ENCODE measurements at places on chromosomes 11 and 22.

DNA sequence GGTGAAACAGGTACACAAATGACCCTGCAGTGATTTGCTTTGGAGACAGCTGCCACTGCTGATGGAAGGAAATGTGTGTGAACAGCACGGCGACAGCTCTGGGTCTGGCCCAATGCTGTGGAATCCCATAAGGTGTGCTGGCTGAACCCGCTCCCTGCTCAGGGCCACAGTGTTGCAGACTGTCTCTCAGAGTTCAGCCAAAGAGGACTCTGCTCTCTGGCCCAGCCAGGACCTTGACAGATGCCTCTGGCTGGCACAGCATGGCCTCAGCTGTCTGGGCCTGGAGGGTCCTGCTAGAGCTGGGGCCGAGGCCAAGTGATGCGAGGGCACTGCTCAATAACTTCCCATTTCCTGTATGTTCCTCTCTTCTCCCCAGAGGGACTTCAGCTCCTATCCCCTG is 5.3 kb upstream of the ABCC8 start:
- no peak for DNase-seq

- DNase-seq = no peak
Observed at GRCh38 chr11:34488855-34489557, 24.6 kb downstream of the ELF5 start.

GRCh38 chr11:131464461-131464860 is 94.0 kb downstream of the NTM start:
- DNase-seq = no peak

DNA sequence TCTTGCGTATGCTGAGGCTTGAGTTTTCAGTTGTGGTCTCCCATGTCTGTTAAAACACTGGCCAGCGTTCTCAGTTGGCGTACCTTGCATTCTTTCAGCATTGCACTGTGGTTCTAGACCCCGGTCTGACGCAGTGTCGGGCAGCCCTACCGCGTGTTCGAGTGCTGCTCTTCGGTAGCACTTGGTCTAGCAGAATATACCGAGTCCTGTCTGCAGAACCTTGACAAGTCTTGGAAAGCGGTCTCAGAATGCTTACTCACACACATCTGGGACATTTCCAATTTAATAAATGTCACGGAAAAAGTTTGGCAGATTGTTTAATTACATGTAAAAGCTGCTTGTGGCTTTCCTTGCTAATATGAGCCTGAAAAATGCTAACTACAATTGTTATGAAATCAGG is 32.6 kb downstream of the PPFIA1 start:
- DNase-seq = no peak

- DNase-seq = no peak
Observed at GRCh38 chr11:31974366-31975136, 116.3 kb upstream of the RCN1 start.

GRCh38 chr11:26331911-26332571 is at the start of gene ANO3:
Gene ANO3, plus strand, starts transcription at chr11:26332130. Its CDS starts 146 bp downstream, at chr11:26332276.
- DNase-seq = no peak

DNA sequence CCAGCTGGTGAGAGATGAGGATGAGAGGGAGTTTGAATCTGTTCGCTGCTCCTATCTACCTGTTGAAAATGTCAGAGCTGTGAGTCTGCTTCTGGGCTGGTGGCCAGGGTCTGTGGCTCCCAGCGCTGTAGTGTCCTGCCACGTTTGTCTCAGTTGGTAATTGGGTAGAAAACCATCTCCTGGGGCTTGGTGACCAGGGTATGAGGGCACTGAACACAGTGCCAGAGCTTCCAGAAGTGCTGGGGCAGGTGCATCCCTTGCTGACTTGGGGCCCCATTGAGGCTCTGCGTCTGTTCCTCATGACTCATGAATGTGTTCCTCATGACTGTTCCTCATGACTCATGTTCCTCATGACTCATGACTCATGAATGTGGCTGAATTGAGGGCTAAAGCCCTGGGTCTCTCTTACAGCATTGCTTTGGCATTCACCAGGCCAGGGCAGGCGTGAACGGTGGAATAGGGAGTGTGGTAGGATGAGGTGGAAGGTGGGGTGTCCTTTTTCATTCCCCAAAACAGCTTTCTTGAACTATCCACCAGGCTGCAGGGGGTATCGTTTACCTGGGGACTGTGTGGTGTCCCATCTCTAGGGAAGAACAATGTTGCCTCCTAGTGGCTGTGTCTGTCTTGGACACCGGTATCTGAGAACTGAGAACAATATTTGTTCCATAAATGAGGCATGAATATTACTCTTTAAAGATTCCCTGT is 139.5 kb downstream of the COMMD9 start:
- no peak for DNase-seq

DNA sequence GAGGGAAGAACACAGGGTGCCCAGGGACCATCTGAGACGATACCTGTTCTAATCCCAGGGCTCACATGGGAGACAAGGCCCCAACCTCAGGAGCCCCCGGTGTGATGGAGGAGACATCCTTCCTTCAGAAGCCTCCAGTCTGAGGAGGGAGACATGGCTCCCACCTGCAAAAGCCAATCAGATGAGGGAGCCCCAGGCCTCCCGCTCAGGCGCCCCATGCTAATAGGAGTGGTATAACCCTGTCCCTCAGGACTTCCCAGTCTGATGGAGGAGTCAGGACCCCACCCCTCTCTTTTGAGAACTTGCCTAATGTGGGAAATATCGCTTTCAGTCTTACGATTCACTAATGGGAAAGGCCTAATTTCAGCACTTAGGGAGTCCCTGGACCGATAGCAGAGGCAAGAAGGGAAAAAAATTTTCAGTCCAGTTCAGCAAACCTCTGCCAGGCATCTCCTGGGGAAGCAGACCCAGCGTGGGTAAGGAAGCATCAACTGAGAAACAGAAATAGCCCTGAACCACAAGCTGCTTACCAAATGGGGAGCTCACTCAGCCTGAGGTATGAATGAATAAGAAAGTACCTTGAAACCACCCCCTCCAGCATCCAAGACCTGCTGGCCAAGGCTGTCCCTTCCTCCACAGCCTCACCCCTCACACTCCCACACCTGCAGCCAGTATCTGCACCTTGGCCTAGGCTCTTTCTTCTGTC is 5.9 kb downstream of the ARRB1 start:
- no peak for DNase-seq
